Smooth muscle cell of the pulmonary artery (primary cell): ENCODE measurements at places on chromosomes 1 and 21. TPM values are rescaled to one million over a fixed set of nuclear protein-coding genes. Genes with fewer than 3 reads are reported as not detected.

Gene CR2
- not detected in 2 replicates for total RNA-seq

Gene PEAR1
- 12.7 and 15.9 TPM in 2 replicates for total RNA-seq

Gene GPR137B
- total RNA-seq = 15.8 and 16.3 TPM in 2 replicates

Gene ST6GALNAC5
- total RNA-seq = 0.83 and 4.8 TPM in 2 replicates

Gene BCAN
- not detected in 2 replicates for total RNA-seq

Gene PYGO2
- total RNA-seq = 11.1 and 11.7 TPM in 2 replicates

Gene S100A2
- 0.98 and 2.4 TPM in 2 replicates for total RNA-seq

Gene LCE3D
- not detected in 2 replicates for total RNA-seq

Gene BTBD8
- 2.1 and 6.9 TPM in 2 replicates for total RNA-seq

Gene LIN28A
- total RNA-seq = not detected in 2 replicates

Gene SLAMF1
- not detected in 2 replicates for total RNA-seq

Gene FMOD
- total RNA-seq = 11.8 and 32.6 TPM in 2 replicates

Gene TSPAN2
- 0.07 and 0.30 TPM in 2 replicates for total RNA-seq

Gene SPRR3
- not detected in 2 replicates for total RNA-seq

Gene NCMAP
- not detected in 2 replicates for total RNA-seq

Gene AMY2A
- not detected in 2 replicates for total RNA-seq

Gene MX2
- total RNA-seq = 2.2 and 3.3 TPM in 2 replicates

Gene CRNN
- total RNA-seq = not detected in 2 replicates

Gene U2AF1
- total RNA-seq = 12.9 and 17.7 TPM in 2 replicates

Gene CHIT1
- total RNA-seq = 0.13 TPM in 1 of 2 replicates, not detected in the other

Gene FAM72D
- total RNA-seq = 0.36 and 0.52 TPM in 2 replicates

Gene ADAMTS5
- total RNA-seq = 2.1 and 14.7 TPM in 2 replicates

Gene RNF207
- 11.1 and 20.8 TPM in 2 replicates for total RNA-seq

Gene RHCE
- total RNA-seq = 1.0 and 1.5 TPM in 2 replicates

Gene PCSK9
- 0.85 and 2.5 TPM in 2 replicates for total RNA-seq

Gene NCF2
- 0.39 and 0.89 TPM in 2 replicates for total RNA-seq

Gene OR2T2
- total RNA-seq = not detected in 2 replicates

Gene BRWD1
- total RNA-seq = 49.5 and 56.2 TPM in 2 replicates

Gene SYT6
- not detected in 2 replicates for total RNA-seq

Gene LCE3A
- not detected in 2 replicates for total RNA-seq

Gene CD2
- not detected in 2 replicates for total RNA-seq

Gene SPATA46
- total RNA-seq = not detected in 2 replicates

Gene RSPO1
- total RNA-seq = 0.07 TPM in 1 of 2 replicates, not detected in the other

Gene KCNH1
- 0.63 and 8.9 TPM in 2 replicates for total RNA-seq

Gene DCDC2B
- not detected in 2 replicates for total RNA-seq

Gene GALE
- 12.6 and 35.3 TPM in 2 replicates for total RNA-seq

Gene OR11L1
- not detected in 2 replicates for total RNA-seq

Gene RNU1-4
- under 0.01 TPM in 2 replicates for total RNA-seq

Gene CYP4A11
- total RNA-seq = not detected in 2 replicates

Gene IL22RA1
- total RNA-seq = 0.07 TPM in 1 of 2 replicates, not detected in the other

Gene IL20
- total RNA-seq = not detected in 2 replicates

Gene COL6A2
- total RNA-seq = 3,111 and 4,259 TPM in 2 replicates

Gene GPR37L1
- 0.03 TPM in 1 of 2 replicates, not detected in the other for total RNA-seq

Gene TMEM54
- 30.8 and 49.7 TPM in 2 replicates for total RNA-seq

Gene TCHHL1
- not detected in 2 replicates for total RNA-seq

Gene FAM20B
- total RNA-seq = 61.5 and 63.0 TPM in 2 replicates

Gene RGS4
- total RNA-seq = 792 and 809 TPM in 2 replicates
